ENCODE measurements at places on chromosomes 2 and 18. TPM values are rescaled to one million over a fixed set of nuclear protein-coding genes. Genes with fewer than 3 reads are reported as not detected.

- DNase-seq = no peak
Measured at GRCh38 chr2:64622443-64623241, 31.1 kb downstream of the SERTAD2 start.

GRCh38 chr2:5939553-5939952, 247.4 kb downstream of the SOX11 start:
- no peak for DNase-seq

DNA sequence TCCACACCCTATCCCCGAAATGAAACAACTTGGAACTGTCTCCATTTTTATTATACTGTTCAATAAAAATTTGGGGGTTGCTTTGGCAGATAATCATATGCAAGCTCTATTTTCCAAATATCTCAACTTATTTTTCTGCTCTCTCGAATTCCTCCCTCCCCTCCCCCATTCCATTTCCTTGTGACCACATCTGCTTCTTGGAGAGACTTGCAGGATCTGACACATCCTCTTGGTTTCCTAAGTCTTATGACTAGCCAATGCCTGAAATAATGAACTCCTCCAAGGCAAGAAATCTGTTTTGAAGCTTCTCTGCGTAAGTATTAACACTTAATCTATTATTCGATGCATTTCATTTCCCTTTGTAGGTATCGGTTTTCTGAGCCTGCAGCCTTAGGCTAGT, 16.1 kb downstream of the TGIF1 start:
- DNase-seq = no peak

The C2orf49 gene
- 12.2 TPM for total RNA-seq

GRCh38 chr18:43525169-43525568, 247.9 kb upstream of the SYT4 start:
- DNase-seq = no peak

The UGT1A5 gene
- 2.1 TPM for total RNA-seq

The OTX1 gene
- total RNA-seq = not detected

The FBXO15 gene
- 0.42 TPM for total RNA-seq
